ENCODE measurements at places on chromosomes 6 and 20.

GRCh38 chr6:154356113-154356512, 490 bp downstream of the IPCEF1 start:
- no peak for DNase-seq

DNA sequence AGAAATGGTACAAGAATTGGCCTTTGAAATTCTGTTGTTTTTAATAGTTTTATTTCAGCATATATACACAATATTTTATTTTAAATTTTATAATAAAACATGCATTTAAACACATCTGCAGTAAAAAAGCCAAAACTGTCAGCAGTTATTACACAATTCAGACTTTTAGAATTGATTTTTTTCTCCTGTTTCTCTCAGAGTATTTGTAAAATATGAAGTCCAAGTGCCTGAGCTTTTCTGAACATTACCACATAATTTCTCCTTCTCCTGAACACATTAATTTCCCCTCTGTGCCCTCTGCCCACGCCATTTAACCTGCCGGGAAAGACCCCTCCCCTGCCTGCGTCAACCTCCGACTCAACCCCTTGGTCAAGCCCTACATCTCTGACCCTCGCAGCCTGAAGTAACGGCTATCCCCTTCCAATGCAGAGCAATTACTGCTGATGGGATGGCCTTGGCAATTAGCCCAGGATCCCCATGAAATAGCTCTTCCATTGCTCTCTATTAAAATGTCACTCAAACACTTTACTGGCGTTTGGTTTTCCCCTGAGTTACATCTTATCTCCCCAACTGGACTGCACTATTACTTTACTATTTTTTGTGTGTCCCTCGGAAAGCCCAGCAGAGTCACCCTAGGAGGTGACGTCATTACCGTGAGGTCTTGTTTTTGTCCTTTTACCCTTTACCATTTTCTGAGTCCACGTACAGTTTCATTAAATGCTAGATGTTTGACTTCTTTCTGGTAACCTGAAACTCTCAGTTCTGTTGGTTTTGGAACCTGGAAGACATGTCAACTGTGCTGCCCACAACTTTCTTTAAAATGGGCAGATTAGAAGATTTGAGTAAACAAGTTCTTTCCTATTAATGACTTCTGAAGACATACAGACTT, 146.7 kb upstream of the TAB2 start:
- DNase-seq: no peak

DNA sequence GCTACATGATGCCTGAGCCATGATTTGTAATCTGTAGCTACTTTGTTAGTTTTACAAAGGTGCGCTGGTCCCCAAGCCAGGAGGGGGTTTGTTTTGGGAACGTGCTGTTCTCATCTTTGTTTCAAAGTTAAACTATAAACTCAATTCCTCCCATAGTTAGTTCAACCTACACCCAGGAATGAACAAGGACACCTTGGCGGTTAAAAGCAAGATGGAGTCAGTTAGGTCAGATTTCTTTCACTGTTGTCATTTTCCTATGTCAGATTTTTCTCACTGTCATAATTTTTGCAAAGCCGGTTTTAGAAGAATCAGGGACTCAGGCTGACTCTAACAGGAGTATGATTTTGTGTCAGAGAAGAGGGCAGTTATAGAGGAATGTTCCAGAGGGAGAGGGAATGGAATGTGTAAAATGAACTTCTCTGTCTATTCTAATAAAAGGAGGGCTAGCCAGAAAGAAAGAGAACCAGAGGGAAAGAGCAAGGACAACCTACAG, 2.3 kb upstream of the GMPR start:
- DNase-seq: no peak

DNA sequence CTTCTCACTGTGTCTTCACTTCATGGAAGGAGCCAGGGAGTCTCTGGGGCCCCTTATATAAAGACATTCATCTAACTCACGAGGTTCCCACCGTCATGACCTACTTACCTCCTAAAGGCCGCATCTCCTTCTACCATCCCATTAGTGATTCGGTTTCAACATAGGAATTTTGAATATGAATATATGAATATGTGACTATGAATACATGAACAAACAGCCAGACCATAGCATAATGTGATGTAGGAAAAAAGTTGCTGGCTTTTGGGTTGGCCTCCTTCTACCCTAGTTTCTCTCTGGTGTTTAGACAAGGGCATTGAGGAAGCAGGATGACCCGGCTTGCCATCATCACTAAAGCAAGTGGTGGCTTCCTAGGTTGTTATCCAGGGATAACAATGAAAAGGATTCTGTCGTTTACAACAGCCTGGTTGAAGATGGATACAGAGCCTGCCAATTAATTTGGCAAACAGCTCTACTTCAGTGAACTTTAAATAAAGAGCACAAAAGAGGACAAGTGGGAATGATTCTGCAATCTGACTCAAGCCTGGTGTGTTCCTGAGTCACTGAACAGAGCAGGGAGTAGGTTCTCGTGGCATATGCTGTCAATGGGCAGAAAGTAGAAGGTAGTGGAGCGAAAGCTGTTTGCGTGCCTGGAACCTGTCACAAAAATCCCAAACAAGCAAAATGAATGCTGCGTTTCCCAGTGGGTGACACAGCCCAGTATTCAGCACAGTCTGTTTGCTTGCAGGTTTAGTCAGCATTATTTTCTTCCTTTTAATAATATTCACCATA, 44.0 kb upstream of the DOK5 start:
- DNase-seq: no peak

GRCh38 chr20:21432911-21433310, 35.6 kb upstream of the NKX2-4 start:
- DNase-seq: no peak

- DNase-seq: no peak
Observed at GRCh38 chr6:34384321-34385153, 7.9 kb downstream of the NUDT3 start.

DNA sequence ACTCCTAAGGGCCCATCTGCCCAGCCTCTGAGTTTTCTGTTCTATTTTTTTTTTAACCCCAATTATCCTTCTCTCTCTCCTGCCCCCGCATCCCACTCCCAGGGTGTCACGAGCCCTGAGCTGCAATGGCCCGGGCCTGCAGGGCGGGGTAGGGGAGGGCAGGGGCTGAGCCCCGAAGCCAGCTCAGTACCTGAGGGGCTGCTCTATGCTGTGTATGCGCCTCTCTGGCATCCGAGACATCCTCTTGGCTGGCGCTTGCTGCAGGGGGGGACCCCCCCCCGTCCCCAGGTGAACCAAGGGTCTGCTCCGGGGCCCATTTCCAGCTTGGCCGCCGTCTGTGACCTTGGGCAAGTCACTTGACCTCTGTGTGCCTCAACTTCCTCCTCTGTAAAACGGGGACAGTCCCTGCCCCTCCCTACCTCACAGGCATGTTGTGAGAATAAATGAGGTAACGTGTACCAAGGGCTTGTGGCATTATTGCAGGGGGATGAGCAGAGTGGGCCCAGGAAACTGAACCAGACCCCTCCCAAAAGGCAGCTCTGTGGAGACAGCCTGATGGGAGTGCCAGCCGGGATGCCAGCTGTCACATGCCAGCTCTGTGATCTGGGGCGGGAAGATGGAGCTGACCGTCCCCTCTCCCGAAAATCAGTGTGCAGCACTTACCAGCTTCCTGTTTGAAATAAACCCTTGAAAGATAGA, 13.0 kb upstream of the MYL9 start:
- DNase-seq: no peak

GRCh38 chr20:4119854-4120209, 104.5 kb upstream of the RNF24 start:
- no peak for DNase-seq

DNA sequence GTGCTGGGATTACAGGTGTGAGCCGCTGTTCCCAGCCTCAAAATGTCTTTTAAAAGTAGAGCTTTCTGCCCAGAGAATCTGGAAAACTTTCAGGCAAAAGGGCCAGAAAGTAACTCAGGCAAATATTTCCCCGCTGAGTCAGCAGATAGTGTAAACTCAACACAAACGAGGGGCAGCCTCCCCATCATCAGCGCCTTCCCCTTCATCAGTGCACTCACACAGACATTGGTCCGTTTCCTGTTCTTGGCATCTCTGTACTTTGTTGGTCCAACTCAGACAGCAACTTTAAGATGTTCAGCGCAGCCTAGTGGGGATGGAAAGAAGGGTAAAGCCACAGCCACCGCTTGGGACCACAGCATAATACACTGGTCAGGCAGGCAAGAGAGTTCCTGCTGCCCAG, 69.5 kb downstream of the CSE1L start:
- no peak for DNase-seq

- DNase-seq: no peak
Observed at GRCh38 chr20:47789081-47789763, 3.9 kb upstream of the SULF2 start.

DNA sequence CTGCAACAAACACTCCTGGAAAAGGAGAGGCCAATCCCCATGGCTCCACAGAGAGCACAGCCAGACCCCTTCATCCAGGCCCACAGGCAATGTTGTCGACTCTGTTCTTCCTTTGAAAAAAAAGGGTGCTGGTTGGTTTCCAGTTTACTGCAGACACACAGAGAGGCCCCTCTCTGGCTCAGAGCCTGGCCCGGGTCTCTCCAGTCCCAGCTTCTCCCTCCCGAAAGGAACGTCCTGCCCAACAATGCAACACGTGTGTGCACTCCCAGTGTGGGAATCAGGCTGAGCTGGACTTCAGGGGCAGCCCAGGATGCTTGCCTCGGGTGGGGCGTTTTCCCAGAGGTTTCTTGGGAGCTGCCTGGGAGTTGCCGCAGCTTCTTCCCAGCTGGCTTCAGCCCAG, 4.5 kb upstream of the NKAIN4 start:
- no peak for DNase-seq

- DNase-seq: no peak
Observed at GRCh38 chr20:8782804-8783203, 286.1 kb upstream of the PLCB4 start.

GRCh38 chr6:142857233-142857761, 87.7 kb downstream of the HIVEP2 start:
- no peak for DNase-seq

DNA sequence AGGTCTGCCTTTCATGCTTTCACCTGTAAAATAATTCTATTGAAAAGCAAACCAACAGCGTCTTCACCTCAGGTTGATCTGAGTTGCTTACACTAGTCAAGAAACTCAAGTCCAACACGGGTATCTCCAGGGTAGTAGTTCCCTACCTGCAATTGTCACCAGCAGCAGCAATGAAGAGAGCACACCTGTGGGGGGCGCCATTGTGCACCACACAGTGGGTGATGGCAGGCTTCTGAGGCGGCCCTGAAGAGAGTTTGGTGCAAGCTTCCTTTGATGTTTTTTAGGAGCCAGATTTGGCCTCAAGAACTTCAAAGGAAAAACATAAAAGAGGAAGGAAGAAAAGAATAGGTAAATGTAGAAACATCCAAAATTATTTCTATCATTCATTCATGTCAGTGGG, 45.1 kb downstream of the KIAA0319 start:
- DNase-seq: no peak

GRCh38 chr6:94300424-94301144, 881.2 kb upstream of the EPHA7 start:
- DNase-seq: no peak

- DNase-seq: no peak
Observed at GRCh38 chr6:170008294-170008785, 256.9 kb downstream of the ERMARD start.

DNA sequence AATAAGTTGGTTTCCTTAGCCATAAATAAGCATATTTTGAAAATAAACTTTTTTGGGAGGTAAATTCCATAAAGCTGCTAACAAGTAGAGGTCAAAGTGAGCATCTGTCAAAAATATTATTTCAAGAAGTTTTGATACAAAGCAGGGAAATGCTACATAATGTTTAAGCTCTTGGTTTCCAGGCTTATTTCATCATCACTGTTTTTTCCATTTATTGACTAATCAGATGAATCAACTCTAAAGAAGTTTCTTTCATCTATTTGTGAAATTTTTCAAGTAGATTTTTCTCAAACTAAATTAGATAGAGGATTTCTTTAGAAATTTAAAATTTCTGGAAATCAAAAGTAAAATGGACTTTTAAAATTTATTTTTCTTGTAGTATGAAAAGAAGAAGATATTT, 89.5 kb upstream of the TBX18 start:
- DNase-seq: no peak

DNA sequence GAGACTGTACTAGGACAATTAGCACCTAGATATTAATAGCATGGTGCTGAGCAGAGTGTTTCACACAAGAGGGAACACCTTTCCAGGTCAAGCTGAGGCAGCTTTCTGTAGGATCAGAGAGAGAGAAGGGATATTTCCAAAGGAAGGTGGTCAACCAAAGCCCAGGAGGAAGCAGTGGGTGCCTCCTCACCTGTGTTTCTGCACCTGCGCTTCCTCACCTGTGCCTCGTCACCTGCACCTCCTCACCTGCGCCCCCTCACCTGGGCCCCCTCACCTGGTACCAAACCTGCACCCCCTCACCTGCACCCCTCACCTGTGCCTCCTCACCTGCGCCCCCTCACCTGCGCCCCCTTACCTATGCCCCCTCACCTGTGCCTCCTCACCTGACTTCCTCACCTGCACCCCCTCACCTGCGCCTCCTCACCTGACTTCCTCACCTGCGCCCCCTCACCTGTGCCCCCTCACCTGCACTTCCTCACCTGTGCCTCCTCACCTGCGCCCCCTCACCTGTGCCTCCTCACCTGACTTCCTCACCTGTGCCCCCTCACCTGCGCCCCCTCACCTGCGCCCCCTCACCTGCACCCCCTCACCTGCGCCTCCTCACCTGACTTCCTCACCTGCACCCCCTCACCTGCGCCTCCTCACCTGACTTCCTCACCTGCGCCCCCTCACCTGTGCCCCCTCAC, 67.9 kb downstream of the TTLL2 start:
- no peak for DNase-seq

All from thymus (tissue), 14 donors.